ENCODE measurements at places on chromosomes 3 and 15. TPM values are rescaled to one million over a fixed set of nuclear protein-coding genes. Genes with fewer than 3 reads are reported as not detected.

MOBP gene
- 0.04 TPM for polyA plus RNA-seq

HDC gene
- polyA plus RNA-seq, result 0.85 TPM

KBTBD13 gene
- 0.07 TPM for polyA plus RNA-seq

DNA sequence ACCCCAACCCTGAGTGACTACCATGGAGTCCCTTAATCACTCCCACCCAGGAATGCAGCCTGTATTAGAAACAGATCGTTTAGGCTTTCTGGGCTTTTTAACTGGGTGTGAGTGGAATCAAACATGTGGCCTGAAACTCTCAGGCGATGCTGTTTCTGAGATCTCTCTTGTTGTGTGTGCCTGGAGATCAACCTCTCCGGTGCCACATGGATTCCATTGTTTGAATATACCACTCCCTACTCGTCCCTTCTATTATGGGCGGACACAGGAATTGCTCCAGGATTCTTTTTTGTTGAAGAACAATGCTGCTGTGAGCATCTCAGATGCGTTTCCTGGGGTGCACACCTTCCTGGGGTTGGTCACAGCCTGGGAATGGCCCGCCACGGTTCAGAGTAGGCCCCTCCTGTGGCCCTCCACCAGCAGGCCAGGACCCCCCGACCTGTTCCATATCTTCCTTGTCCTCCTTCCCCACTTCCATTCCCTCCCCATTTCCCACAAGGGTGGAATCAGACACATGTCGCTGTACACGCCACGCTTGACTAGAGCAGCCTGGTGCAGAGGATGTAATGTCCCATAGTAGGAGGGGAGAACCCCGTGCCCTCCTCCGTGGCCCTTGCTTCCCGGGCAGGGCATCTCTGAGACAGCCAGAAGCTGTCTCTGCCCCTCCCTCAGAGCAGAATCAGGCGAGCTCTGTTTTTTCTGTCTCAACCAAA lies 36.4 kb upstream of the PRR23E start:
- no peak for DNase-seq

DNA sequence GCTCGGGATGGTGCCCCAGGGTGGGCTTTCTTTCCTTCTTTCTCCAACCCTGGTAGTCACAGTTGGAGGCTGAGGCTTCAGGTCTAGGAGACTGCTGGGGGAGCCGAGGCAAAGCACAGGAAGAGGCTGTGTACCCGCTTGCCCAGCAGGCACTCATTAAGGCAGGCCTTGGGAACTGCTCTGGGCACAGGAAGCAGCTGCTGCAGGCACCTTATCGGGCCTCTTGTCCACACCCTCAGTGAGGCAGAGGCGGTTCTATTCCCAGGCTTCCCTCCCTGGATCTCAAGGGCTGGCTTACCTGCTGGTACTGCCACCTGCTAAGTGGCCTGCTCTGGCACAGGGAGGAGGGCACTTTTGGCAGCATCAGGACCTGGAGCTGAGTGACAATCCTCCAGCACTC lies 15.8 kb upstream of the GRM2 start:
- DNase-seq, result no peak

DNA sequence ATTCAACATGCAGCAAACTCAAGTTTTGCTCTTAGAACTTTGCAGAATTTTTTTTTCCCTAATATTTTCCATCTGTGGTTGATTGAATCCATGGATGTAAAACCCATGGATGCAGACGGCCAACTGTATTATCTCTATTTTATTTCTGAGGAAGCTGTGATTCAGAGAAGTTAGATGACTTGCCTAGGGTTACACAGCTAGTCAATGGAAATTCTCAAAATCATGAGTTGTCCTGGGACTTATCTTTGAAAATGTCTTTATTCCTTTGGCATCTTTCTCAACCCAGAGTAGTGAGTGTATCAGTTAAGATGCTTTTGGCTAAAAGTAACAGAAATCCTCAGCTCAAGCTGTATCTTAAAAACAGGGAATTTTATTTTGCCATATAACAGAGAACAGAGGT lies 107.9 kb upstream of the GALNT15 start:
- DNase-seq, result no peak

- no peak for DNase-seq
These were observed 37.9 kb upstream of the MGLL start for GRCh38 chr3:127860211-127860696.

- DNase-seq, result no peak
These were observed 474.1 kb upstream of the KCNMB2 start for GRCh38 chr3:178062126-178062525.

- DNase-seq, result no peak
These were observed 76.7 kb downstream of the ST6GAL1 start for GRCh38 chr3:187006864-187007630.

DNA sequence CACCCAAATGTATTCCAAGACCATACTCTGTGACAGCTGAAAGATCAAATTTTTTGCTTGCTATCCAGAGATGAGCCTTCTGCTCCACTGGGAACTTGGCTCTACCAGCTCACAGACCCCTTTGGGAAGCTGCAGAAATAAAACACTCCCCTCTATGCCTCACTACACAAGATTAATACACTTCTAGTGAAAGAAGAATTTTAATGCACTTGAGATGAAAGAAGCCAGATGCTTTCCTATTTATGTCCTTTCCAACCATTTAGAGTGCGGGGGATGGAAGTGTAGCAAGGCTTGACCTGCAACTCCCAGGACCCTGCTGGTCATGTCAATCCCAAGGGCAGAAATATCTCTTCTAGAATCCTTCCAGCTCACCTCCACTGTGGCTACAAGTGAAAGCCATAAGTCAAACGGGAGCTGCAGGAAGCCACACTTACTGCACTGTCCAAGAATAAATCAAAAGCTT lies 34.7 kb downstream of the ANXA2 start:
- DNase-seq, result peak; percentile 68
